ENCODE measurements at places on chromosomes 3 and 15.

GRCh38 chr3:39191773-39192172, 622 bp downstream of the XIRP1 start:
- no peak for DNase-seq

DNA sequence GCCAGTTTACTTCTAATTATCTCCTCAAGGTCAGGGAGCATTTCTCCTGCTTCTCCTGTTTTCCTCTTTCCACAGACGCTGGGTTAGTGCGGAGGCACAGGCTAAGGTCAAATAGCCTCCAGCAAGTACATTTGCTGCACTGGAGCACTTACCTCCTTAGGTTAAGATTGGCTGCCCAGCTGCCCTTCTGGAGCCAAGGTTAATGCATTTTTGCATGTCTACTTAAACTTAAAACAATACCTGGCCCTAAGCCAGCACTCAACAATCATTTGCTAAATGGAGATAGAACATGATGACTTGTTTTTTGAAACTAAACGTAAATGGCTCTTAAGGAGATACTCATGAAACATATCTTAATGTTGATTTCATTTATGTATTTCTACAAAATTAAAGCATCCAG, 83.5 kb downstream of the SSR3 start:
- DNase-seq = no peak

DNA sequence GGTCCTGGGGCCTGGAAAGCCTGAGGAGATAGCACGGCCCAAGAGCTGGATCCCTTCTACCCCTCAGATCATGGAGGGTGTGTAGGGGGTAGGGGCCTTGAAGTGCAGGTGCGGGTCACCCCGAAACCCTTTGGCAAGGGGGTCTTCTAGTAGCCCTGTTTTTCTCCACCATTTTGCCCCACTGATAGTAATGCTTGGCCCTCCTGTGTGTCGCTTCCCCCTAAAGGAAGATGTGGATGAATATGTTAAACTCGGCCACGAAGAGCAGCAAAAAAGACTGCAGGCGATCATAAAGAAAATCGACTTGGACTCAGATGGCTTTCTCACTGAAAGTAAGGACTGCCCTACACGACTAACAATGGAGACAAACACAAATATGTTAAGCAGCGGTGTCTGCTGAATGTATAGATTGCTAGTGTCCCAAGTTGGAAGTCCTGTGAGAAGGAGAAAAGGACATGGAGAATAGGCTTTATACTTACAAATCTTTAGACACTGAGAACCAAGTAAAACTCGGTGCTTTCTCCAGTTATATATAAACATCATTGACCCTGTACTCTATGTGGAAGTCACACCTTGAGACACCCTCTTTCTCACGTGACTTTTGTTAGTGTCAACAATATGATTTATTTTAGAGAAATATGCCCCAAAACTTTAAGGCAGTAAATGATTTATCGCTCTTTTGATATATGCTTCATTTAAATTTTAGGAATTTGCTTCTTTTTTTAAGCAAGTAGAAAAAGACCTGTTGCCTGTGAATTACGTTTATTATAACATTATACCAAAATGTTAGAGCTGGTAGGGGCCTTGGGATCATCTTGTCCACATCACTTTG, 802 bp downstream of the RCN2 start:
- peak; percentile 16 for DNase-seq

DNA sequence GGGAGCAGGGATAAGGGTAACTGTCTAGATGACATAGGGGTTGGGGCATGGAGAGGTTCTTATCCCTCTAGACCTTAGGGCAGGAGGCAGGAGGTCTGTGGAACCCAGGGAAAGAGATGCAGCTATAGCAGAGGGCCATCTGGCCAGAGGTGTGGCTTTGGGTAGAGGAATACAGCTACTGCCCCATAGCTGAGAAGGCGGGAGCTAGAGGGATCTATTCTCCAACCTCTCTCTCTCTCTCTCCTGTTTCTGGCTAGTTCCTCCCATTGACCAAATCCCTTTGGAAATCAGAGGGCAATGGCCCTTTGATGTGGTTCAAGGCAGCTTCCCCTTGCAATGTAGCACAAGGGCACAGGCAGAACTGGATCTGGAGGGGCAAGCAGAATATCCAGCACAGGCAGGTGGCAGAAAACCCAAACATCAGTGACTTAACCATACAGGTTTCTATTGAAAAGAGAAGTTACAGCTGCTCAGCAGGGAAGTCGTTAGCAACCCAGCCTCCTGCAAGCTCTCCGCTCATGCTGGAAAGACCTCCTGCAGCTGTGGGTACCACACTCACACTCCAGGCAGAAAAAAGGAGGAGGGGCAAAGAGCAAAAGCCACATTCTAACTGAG, 22.3 kb upstream of the LMOD3 start:
- DNase-seq = no peak

- no peak for DNase-seq
Observed at GRCh38 chr3:179956416-179956830, 80.3 kb downstream of the PEX5L start.

DNA sequence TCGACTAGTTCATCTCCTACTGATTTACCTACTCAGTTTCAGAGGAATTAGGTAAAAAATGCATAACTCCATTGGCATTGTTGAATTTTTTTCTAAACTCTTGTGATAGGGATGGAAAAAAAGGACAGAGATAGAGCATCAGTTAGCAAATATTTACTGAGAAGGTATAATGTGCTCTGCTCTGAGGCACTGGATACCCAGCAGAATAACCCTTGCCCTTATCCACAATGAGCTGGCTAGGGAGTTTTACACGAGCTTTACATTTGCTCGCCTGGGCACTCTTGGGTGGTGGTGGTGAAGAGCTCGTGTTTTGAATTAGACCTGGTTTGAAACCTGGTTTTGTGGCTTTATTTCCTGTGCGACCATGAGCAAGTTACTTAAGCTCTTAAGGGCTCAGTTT, 149.6 kb downstream of the RORA start:
- no peak for DNase-seq

DNA sequence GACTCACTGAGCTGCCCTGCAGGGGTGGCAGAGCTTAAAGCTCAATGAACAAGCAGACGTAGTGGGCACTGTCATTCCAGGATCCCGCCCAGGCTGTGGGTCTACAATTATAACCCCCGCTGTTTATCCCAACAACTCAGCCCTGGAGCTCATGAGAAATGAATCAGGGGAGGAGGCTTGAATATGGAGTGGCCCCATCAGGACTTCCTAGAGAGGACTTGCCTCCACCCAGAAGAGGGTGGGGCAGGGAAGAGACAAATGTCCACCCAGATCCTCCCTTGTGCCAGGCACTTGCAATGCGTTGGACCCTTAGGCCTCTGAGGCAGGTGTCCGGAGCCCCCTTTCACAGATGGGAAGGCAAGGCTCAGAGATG, 33.0 kb downstream of the SLC6A20 start:
- no peak for DNase-seq

- no peak for DNase-seq
Observed at GRCh38 chr3:121619691-121620090, 26.5 kb downstream of the FBXO40 start.

DNA sequence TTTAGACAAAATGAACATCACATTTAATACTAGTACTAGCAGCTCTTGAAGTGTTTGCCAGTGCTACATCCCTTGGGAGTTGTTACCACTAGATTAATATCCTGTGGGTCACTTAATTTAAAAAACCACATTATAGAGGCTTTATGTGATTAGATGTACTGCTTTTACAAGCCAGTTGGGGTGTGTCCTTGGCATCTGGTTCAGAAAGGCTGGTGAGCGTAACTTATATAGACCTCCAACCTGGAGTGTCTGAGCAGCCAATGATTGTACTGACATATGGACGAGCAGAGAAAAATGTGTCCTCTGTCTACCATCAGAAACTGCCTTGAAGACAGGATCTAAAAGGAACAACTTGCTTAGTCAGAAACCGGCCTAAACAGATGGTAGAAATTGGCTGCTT, 306.2 kb upstream of the ATP11B start:
- no peak for DNase-seq

DNA sequence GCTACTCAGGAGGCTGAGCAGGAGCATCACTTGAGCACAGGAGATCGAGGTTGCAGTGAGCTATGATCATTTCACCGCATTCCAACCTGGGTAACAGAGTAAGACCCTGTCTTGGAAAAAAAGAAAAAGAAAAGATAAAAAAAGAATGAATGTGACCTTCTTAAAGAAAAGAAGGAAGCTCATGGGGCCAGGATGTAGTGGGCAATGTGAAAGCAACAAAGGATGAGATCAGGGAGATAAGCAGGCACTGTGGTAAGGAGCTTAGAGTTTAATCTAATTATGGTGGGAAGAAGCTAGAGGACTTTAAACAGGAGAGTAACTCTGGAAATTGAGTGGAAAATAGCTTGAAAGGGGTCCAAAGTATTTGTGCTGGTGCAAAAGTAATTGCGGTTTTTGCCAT, 231.6 kb upstream of the UBE2E2 start:
- DNase-seq = no peak

GRCh38 chr3:65793495-65794200, 245.1 kb downstream of the MAGI1 start:
- no peak for DNase-seq

DNA sequence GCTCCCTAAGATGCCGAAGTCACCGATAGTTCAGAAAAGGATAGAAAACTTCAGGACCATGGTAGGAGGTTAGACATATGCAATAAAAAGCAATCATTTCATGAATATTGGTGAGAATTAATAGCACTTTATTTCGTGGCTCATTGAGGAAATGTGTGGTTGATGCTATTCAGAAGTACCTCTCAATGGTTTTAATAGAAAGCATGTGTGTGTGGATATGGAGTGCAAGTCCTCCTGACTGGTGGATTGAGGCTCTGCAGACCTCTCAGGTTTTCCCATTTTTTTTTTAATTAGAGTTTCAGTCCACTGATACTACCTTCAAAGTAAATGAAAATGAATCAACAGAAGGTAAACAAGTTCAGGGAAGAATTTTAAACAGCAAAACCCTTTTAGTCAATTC, 384.3 kb upstream of the RARB start:
- no peak for DNase-seq

DNA sequence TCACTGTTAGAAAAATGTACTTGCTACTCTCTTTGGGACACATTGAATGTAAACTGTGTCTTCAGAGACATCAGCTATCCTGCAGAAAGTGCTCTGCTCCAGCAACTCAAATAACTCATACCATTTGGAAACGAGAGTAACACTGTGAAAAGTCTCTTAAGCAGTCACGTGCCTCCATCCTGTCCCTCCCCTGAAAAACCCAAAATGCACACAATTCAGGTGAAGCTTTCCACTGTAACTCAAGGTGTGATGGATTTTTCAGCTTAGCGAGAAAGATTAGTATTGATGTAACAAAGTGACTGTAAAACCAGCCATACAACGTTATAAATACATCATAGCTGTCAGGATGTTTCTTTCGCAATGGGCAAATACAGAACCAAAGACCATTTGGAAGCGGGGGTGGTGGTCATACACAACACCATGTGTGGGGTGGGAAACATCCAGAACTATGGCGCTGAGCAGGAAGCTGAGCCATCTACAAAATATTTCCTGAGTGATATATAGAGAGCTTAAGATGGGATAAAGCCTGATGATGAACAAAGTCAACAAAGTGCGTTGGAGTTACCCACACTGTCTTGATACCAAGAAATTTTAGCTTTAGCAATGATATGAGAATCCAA, 332.3 kb downstream of the FOXP1 start:
- no peak for DNase-seq

DNA sequence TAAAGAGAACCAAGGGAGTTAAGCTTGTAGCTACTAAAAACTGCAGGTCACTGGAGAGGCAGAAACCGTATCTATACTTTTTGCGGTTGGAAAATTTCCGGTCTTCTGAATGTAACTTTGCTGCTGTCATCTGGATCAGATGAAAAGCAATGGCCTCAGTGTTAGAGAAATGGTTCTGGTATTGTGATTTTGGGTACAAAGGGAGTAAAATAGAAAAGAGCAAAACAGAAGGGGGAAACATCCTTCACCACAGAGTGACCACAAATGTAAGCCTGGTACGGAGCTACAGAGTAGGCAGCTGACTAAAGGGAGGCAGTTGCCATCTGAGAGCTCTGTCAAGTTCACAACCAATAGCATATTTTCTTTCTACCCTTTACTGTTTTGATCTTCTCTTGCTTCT, 5.6 kb downstream of the CD96 start:
- no peak for DNase-seq

DNA sequence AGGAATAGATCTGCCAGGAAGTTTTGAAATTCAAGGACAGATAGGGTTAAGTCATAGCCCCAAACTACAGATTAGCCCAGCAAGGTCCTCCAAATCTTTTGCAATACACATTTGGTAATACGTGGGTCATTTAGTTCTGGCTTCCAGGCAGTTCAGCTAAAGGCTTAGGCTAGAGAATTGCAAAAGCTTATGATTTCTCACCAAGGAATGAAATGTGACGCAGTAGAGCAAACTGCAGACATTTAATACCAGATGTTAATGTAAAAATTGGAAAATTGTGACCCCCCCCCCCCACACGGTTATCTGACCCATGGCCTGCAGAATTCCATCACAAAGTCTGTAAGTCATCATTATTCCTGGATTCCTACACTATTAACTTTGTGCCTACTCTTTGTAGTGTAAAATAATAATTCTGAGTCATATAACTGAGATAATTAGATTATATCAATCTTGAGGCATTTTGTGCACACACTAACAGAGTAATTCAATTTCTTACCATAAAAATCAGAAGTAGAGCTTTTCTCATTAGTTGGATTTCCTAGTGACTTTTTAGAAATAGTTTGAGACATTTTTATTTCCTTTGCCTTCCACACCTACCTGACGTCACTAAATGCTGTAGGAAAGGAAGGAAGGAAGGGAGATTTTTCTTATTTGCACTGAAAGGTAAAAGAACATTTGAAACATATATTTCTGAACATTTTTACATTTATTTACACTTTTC, 235.2 kb downstream of the DTWD1 start:
- no peak for DNase-seq

DNA sequence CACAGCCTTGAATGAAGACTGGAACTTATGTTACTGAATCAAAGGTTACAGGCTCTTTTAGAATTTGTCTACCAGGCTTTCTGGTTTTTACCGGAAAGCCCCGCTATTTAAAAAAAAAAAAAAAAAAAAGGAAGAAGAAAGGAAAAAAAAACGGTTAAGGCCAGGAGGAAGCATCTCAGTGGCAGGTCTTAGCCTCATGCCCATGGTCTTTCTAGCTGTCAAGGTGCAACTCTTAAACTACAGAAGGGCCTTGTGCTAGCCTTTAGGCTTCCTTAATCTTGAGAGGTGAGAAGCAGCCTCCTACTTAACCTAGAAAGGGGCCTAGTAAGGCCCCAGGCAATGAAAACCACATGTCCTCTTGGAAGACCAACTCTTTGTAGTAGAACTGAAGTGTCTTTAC, 77.5 kb downstream of the TBC1D5 start:
- DNase-seq = no peak

GRCh38 chr3:108462899-108463298, 47.5 kb downstream of the MYH15 start:
- DNase-seq = no peak

DNA sequence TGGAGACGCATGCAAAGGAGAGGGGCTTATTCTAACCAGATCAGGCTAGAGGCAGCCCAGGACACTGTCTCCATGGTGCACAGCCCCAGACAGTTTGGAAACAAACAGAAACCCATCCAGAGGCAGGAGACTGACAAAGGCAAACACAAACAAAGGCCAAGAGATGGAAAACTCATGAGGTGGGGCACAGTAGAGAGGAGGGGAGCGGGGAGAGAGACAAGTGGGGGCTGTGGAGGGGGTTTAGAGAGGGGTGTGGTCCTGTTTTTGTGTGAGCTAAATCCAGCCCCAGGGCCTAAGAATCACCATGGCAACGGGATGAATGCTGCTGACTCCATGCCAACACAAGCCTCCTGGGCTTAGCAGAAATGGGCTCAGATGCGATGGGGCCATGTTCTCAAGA, 32.3 kb downstream of the PARP16 start:
- DNase-seq = no peak

- no peak for DNase-seq
Observed at GRCh38 chr3:104846270-104846669, 520.4 kb upstream of the ALCAM start.
